ENCODE measurements at places on chromosomes 13 and 19.

DNA sequence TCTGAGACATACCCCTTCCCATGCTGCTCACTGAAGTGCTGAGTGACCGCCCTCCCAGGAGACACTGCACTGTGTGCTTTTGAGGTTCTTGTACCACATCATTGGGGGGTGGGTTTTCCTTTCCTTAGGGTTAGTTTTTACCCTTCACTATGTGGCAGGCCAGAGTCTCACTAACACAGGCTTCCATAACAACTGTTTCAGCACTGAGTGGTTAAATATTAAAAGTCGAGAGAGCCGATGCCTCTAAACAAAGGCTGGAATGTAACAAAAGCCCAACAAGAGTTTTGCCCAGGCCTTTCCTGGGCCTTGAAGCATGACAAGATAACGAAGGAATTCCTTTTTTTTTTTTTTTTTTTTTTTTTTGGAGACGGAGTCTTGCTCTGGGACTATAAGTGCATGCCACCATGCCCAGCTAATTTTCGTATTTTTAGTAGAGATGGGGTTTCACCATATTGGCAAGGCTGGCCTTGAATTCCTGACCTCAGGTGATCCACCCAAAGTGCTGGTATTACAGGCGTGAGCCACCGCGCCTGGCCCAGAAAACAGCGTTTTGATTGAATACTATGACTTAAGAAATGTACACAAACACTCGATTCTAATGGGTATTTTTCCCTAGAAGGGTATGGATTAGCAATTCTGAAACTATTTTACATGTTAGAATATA is 46.5 kb downstream of the ZNF823 start:
- DNase-seq: no peak

- DNase-seq: no peak
Observed at GRCh38 chr19:823565-824121, 1.9 kb upstream of the PLPPR3 start.

DNA sequence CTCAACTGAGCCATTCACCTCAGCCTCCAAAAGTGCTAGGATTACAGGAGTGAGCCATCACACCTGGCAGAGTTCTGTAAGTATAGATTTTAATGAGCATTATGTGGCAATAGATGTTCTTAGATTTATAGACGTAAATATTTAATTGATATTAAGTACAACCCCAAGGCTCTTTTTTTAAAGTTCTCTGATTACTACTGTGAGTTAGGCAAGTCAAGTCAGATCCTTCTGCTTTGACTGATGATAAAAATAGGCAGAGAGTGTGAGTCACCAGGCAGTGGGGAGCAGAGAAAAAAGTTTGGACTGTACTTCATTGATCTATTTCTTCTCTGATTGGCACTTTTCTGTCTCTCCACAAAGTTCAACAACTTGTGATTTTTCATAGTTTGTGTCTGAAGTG is 1379.9 kb downstream of the UQCRFS1 start:
- no peak for DNase-seq

- DNase-seq: no peak
Observed at GRCh38 chr13:74372511-74372910, 238.3 kb upstream of the KLF12 start.

- no peak for DNase-seq
Observed at GRCh38 chr13:51266642-51267041, 44.4 kb downstream of the FAM124A start.

GRCh38 chr13:91785431-91786119 is 387.2 kb downstream of the GPC5 start:
- no peak for DNase-seq

- DNase-seq: no peak
Observed at GRCh38 chr19:50645107-50645506, 4.1 kb upstream of the C19orf81 start.

- no peak for DNase-seq
Observed at GRCh38 chr13:29676535-29676934, 81.0 kb upstream of the SLC7A1 start.

- no peak for DNase-seq
Observed at GRCh38 chr13:73924607-73925006, 209.6 kb downstream of the KLF12 start.

DNA sequence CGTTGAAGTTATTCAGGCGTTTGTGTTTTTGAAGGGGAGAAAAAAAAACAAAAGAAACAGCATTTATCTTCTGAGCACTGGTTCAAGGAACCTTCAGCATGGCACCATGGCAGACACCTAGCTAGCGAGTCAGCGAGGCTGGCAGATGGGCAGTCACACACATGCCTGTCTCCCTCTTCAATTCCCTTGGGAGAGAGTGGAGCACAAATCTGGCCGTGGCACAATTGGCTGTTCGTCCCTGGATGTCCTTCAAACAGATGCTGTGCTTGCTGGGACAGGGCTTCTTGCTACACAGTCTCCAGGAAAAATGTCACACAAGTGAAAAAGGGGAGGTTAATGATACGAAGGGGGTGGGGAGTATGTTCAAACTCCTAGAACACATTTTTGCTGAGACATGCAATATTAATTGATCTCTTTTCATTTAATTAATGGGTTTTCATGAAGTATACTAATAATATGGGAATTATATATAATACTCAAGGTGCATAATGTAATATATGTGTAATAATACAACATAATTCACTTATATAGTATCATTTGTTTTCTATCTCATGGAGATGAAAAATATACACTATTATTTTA is 1674.5 kb upstream of the SLC10A2 start:
- DNase-seq: no peak

DNA sequence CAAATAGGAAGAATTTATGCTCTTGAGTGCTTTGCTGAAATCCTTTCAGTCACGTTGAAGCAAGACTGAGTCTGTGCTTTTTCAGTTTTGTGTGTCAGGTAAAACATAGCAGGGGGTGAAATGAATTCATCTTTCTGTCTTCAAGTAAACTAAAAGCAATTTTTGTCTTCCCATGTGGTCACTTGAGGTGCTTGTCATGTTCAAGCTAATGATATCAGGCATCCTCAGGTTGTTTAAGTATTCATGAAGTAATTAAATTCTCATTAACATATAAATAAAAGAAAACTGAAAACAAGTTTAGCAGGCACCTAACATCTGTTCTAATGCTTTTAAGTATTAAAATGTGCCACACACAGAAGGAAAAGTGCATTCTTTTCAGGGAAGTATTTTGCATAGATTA is 2701.3 kb downstream of the PCDH9 start:
- DNase-seq: no peak
